ENCODE measurements at places on chromosomes 7 and 10.

DNA sequence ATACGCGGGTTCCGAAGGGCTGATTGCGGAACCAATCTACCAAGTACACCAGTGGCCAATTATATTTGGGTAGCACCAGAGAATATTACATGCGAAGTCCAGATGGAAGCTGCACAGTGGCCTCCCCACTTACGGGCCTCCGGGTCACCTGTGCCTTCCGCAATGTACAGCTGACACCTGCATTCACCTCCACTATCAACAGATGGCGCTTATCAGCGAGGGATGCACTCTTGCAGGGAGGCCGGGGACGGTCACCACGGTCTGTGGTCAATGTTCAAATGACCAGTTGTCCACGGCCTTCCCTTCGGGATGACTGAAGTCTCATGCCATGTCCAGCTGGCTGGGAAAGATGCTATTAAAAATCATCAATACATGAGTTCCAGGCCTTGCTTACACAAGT, 47.6 kb downstream of the SLIT1 start:
- ATAC-seq = no peak

- ATAC-seq = no peak
These were observed 27.5 kb upstream of the EZH2 start for GRCh38 chr7:148911626-148912025.

DNA sequence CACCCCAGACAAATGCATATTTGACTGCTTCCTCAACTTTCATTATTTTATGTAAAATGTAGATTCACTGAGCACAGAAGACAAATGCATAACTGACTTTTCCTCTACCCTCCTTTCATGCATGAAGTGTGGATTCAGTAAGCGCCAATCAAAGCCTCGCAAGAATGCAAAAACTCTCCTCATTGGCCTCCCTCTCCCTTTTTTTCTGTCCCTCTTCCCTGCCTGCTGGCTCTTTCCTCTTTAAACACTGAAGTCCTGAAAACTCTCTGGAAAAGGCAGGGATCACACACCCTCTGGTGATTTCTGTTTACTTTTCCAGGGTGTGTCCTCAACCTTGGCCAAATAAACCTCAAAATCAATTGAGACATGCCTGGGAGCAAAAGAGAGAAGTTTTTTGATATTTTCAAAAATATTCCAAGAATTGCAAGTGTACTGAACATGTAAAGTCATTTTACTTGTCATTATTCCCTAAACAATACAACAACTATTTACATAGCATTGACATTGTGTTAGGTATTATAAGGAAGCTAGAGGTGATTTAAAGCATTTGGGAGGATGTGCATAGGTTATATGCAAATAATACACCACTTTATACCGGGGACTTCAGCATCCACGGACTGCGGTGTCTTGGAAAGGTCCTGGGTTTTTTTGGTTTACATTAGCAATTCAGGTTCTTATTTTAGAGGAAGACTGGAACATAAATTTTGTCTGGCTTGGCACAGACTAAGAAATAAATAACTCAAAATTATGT, 71.4 kb downstream of the SEC61G start:
- ATAC-seq = no peak

GRCh38 chr10:12717981-12718707, 283.4 kb downstream of the CCDC3 start:
- no peak for ATAC-seq

DNA sequence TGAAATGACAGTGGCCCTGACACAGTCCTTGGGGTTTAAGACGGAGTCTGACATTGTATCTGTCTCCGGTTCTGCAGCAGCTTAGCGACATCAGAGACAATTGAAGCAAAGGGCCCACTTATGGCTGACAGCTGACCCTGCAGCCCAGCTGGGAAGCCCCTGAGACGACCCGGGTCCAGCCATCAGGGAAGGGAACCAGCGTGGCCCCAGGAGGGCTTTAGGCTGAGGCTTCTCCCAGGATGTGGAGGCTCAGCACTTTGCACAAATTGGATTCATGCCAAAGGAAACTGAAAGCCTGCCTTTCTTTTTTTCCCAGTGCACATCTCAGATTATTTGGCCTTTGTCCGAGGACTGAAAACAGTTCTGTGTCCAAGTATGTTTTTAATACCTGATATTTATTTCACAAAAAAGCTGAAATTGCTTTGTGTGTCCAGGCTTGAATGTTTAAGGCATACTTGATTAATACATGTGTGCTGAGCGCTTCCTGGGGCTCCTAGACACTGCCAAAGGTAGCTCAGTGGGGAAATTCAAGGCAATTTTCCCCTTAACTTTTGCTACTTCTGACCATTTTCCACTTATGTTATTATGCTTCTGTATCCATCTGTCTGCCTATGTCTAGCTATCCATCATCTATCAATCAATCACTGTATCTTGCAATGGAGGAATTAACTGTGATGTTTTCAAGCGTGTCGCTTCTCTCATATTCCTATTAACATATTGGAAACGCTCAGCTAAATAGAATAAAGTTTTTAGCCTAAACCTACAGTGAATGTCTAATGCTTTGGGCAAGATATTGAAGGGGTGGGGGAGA, 34.8 kb downstream of the KLF6 start:
- ATAC-seq = no peak

All from activated CD4-positive, CD25-positive, alpha-beta regulatory T cell treated with anti-CD3 and anti-CD28 coated beads, Interleukin-2, amount 50 U/mL, for 24 hours (primary cell).